Stimulated activated CD4-positive, alpha-beta T cell treated with anti-CD3 and anti-CD28 coated beads, TNF-alpha, amount 100 ng/mL, for 4 hours (primary cell): ENCODE measurements at places on chromosomes 6 and 20.

DNA sequence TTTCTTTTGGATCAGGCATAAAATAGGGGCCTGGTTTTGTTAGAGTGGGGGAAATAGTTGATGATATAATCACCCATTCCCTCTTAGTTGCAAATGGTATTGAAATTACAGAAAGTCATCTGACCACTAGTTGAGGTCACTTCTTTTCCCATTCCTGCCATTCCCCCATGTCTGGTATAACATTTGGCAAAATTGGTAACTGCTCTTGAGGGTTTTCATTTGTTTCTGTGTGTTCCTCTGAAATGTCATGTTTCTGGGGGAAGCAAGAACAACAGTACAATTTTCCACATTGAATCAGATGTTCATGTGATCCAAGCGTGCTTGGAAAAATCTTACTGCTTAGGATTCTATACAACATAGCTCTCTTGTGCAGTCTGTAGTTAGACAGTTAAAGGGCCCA lies 7.3 kb downstream of the AIG1 start:
- no peak for DNase-seq

DNA sequence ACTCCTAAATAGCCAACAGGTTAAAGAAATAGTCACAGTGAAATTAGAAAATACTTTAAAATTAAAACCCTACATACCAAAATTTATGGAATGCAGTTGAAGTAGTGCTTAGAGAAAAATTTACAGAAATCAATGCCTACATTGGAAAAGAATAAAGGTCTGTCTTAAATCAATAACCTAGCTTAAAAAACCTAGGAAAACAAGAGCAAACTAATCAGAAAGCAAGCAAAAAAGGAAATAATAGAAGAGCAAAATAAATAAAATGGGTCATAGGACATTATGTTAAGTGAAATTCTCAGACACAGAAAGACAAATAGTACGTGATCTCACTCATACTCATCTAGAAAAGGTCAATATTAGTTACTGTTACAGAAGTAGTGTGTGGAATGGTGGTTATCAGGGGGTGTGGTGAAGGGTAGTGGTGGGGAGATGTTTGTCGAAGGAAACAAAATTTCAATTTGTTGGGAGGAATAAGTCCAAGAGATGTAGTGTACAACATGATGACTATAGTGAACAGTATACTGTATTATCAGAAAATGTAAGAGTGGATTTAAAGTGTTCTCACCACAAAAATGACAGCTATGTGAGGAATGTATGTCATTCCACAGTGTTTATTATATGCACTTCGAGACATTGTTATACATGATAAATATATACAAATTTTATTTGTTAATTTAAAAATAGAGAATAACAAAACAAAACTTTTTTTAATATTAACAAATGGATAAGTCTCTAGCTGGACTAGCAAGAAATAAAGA lies 423.6 kb downstream of the CDH26 start:
- no peak for DNase-seq

DNA sequence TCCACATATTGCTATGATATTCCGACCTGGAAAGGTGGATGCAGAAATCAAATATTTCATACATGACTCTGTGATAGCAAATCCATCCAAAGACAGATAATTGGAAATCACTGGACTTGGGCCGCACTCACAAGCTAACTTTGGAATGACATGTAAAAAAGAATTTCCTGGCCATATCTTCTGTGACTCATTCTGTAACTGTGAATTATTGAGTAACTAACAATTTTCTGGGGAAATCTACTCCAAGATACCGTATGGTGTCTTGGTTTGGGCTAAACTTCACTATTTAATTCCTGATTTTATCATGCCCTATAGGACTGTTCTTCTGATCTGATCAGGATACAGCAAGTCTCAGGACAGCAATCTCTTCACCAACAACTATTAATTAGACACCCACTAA lies 92.7 kb upstream of the LY86 start:
- DNase-seq, result no peak

DNA sequence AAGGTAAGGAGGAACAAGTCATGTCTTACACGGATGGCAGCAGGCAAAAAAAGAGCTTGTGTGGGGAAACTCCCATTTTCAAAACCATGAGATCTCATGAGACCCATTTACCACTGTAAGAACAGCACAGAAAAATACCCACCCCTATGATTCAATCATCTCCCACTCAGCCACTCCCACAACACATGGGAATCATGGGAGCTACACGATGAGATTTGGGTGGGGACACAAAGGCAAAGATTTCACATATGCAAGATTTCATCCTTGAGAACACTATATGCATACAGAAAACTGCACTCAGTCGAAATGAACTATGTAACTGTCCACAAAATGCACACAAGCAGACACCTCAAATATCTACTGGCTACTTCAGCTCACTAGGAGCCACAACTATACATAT lies 480.6 kb upstream of the BTBD3 start:
- no peak for DNase-seq

DNA sequence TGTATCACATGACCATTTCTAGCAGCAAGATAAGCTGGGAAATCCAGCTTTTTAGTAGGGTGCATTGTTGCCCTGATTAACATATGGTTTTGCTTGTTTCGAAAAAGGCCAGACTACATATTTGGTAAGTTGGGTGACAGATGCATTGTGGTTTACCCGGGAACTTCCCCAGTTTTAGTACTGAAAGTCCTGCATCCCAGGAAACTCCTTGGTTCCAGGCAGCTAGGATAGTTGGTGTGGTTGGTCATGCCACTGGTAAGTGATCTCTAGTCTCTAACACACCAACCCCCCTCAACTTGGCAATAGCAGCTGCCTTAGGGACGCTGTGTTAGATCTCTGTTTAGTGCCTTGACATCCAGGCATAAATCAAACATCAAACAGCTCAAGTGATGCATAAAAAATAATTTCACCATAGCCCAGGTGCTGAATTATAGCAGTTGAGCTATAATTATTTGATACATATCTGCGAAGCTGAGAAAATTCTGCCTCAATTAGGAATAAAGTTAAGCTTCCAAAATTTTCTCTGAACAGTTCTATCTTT lies 216.5 kb downstream of the TFAP2C start:
- DNase-seq, result no peak

DNA sequence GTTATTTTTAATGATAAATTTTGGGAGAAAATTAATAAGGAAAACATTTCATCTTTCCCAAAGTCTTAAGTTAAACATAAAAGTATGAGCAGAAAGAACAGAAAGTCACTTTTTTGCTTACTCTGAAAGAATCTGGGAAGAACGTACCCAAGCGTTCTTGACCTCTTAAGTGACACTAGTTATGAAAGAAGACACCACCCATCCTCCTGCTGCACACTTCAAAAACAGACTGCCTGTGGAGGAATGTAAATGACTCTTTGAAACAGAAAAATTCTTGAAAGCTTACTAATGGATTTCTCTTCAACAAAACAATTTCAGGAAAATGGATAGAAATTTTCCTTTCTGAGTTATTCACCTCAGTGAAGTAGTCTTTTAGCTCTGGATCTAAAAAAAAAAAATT lies 227.7 kb downstream of the MEI4 start:
- DNase-seq, result no peak

DNA sequence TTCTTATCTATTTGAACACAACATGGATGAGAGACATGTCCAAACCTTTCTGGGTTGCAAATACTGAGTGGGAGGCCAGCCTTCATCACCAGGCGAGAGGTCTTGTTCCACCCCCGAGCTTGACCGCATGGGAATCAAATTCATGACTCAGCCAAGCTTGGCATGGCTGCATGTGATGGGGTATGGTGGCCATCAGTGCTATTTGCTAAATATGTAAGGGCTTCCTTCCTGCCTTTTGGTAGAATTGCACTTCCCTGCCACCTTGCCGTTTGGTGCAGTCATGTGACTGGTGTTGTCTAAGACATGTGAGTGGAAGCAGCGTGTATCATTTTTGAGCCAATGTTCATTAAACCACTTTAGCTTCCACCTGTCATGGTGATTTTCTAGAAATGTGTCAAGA lies 508.9 kb upstream of the SULF2 start:
- no peak for DNase-seq

- no peak for DNase-seq
Observed at GRCh38 chr6:134034478-134034877, 17.9 kb downstream of the SLC2A12 start.

DNA sequence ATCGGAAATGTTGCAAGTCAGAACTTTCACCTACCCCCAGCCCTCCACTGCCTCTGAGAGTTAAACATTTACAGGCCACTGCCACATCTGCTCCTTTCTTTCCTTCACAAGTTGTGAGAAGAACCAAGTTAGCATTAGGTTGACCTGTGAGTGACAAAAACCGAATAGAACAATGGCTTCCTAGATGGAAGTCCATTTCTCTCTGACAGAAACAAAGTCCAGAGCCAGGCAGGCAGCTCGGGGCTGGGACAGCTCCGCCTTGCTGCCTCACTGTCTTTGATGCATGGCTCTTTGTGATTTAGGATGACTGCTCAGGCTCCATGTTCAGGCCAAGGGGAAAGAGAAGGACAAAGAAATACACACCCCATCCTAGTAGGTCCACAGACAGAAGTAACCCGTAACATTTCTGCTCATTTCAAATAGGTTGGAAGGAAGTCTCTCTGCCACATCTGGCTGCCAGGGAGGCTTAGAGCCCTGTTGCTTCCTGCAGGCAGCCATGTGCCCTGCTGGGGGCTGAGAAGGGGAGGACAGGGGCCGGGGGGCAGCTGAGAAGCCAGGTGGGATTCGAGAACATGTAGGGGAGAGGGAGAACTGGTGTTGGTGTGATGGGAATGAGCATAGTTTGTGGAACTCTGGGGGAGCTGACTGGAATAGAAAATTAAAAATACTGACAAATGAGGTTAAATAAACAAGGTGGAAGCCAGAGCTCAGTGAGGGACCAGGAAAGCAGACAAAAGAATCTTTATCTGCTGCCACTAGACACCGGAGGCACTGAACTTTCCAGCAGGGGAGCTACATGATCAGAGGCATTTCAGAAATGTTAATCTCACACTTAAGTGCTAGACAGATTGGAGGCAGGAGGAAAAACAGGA lies 19.5 kb upstream of the IER3 start:
- DNase-seq, result no peak

DNA sequence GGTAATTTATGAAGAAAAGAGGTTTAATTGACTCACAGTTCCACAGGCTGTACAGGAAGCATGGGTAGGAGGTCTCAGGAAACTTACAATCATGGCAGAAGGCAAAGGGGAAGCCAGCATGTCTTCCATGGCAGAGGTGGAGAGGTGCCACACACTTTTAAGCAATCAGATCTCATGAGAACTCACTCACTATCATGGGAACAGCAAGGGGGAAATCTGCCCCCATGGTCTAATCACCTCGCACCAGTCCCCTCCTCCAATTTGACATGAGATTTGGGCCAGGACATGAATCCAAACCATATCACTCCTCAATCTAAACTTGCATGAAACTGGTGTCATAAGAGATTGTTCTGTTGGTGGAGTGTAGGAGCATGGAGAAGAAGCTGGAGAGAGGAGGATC lies 51.6 kb upstream of the CCN6 start:
- DNase-seq, result no peak

DNA sequence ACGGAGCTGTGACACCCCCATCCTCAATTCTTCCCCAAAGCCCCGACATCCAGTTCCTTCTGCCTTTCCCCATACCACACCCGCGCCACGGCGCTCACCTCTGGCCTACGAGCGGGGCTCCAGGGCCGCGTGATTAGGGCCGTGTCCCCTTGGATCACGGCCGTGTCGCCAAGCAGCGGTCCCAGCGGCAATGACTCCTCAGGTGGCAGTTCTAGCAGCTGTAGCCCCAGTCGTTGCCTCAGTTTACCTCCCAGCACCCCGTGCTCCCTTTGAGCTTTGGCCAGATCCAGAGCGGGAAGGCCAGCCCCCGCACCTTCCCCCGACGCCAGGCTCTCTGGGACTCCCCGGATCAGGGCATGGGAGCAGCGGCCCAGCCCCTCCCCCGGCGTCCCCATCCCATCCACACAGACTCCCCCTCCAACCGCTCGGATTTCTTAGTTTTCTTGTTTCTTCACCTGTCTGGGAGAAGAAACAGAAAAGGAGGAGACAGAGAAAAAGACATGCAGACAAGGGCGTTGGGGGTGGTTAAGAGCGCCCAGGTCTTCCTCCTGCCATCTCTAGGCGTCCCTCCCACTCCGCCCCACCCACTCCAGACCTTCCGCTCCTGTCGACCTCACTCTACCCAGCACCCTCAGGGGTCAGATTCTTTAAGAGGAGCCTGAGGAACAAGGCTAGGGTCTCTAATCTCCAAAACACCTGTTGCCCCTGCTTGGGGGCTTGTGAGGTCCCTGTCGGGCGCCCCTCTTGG lies at the start of gene DDAH2:
DDAH2 (minus strand) TSS at position 533 of the 748 bp plus-strand sequence; CDS start at position 395, 138 bp downstream.
- DNase-seq, result no peak

DNA sequence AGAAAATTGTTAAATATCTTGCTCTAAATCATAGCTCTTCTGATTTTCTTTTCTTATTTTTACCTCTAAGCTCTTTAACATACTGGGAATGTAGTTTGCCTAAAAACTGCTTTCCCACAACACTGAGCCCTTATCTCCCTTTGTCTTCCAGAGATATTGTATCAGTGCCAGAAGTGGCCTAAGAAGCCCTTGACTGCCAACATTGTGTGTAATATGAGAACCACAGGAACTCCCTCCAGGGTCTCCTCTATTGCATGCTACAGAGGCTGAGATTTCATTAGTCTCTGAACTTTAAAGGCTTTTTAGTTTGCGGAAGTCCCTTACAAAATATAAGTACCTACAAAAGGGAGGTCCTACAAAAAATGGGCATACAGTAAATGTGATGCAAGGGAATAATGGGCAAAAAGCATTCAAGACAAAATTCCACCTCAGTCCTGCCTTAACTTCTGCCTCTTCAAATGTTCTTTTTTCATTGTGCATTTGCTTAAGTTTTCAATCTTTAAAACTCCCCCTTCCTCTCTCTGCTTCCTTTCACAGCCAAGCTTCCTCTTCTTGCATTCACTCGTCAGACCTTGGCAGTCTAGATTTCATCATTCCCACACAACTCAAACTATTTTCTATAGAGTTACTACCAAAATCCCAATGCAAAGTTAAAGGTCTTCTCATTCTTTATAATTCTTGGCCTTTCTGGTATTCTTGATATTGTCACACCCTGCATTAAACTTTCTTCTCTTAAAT lies 76.5 kb downstream of the ADGRG6 start:
- no peak for DNase-seq

DNA sequence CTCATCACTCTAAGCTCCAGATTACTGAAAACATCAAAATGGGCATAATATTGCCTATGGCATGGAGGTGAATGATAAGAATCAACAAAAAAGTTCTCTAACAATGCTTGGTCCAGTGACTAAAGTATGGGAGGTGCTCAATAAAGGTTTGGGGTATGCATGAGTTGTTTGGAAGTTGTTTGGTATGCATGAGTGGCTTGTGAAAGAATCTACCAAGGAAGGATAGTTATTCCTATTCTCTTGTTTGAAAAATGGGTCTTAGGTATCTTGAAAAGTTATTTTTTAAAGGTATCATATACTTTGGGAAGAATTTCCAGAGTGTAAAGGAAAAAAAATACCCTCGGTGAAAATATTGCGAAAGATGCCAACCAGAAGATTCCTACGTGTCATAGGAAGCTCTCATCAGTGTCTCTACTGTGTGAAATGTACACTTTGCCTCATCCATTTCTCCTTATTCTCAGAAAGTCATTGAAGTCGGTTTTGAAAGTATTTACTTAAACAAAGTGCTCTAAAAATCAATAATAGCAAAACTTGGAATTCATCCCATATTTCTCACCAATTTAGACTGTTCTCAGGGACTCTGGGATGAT lies 449.8 kb downstream of the ADGRB3 start:
- DNase-seq, result no peak

- DNase-seq, result no peak
Observed at GRCh38 chr6:111837641-111838500, 35.4 kb downstream of the FYN start.
